ENCODE measurements at places on chromosomes 6 and 20. TPM values are rescaled to one million over a fixed set of nuclear protein-coding genes. Genes with fewer than 3 reads are reported as not detected.

RAET1G gene
- 1.6 TPM for total RNA-seq

COL9A3 gene
- 5.7 TPM for total RNA-seq

EDN1 gene
- 13.4 TPM for total RNA-seq

TRIM40 gene
- not detected for total RNA-seq

CD40 gene
- total RNA-seq: 14.9 TPM

NTSR1 gene
- not detected for total RNA-seq

DNA sequence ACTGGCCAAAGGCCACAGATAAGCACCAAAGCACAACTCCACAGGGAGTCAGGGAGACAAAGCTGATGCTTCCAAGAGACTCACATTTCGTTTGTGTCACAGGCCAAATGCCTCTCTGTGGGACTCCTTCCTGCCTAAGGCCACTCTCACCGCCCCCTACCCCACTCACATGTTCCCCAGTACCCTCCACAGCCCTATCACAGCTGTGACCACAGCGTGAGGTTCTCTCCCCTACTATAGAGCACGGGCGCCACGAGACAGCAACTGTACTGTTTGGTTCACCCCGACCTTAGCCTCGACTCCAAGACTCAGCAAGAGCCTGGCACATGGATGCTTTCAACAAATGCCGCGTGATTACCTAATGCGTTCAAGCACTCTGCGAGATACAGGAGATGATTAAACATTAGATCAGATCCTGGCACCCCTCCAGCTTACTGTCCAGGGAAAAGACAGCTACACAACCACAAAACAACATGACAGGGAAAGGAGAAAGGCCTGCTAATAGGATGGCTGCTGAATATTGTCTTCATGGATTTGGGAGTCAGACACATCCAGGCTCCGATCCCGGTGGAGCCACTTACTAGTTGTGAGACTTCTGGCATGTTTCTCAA is 105.5 kb downstream of the AGPAT4 start:
- DNase-seq: peak; percentile 54
- no peaks in the 10 kb centered on the region for H3K27me3 ChIP-seq
- no peaks in the 10 kb centered on the region for H3K36me3 ChIP-seq
- H3K27ac ChIP-seq: no peak overlapping the region
- H3K4me3 ChIP-seq: no peak overlapping the region

DNA sequence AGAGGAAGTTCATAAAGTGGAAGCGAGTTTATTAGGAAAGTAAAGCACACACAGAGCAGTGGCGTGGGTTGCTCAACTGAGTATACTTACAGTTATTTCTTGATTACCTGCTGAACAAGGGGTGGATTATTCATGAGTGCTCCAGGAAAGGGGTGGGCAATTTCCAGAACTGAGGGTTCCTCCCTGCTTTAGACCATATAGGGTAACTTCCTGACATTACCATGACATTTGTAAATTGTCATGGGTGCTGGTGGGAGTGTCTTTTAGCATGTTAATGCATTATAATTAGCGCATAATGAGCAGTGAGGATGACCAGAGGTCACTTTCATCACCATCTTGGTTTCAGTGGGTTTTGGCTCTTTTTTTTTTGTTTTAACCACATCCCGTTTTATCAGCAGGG is 29.8 kb downstream of the PDYN start:
- no peaks in the 10 kb centered on the region for H3K27me3 ChIP-seq
- peaks cover 12% of the 10 kb centered on the region for H3K4me1 ChIP-seq
- no peak overlapping the region for H3K4me3 ChIP-seq
- no peaks in the 10 kb centered on the region for H3K36me3 ChIP-seq
- no peak for DNase-seq

GRCh38 chr6:9984607-9985006 is 430.3 kb downstream of the TFAP2A start:
- no peak overlapping the region for H3K27ac ChIP-seq
- H3K27me3 ChIP-seq: no peaks in the 10 kb centered on the region
- H3K4me1 ChIP-seq: no peaks in the 10 kb centered on the region
- no peak overlapping the region for H3K4me3 ChIP-seq
- no peaks in the 10 kb centered on the region for H3K36me3 ChIP-seq

GRCh38 chr20:56575961-56576360 is 42.9 kb downstream of the FAM209B start:
- H3K4me3 ChIP-seq: no peak overlapping the region
- no peaks in the 10 kb centered on the region for H3K36me3 ChIP-seq
- H3K27me3 ChIP-seq: no peaks in the 10 kb centered on the region
- H3K4me1 ChIP-seq: no peaks in the 10 kb centered on the region
- H3K27ac ChIP-seq: no peak overlapping the region
- DNase-seq: no peak

DNA sequence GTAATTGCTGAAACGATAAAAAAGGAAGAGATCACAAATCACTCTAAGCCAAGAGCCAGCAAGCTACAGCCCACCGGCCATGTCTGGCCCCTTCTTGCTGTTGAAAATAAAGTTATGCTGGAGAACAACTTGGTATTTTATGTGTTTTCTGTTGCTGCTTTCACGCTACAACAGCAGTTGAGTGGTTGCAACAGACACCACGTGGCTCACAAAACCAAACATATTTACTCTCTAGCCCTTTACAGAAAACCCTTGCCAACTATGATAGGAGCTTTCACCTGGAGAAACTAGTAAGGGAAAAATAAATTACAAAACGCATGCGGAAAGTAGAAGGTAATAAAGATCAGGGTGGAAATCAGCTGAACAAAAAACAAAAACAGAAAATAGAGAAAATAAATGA is 41.1 kb upstream of the SLCO4A1 start:
- H3K27me3 ChIP-seq: no peaks in the 10 kb centered on the region
- no peak for DNase-seq
- H3K4me1 ChIP-seq: no peaks in the 10 kb centered on the region
- H3K27ac ChIP-seq: no peak overlapping the region

Data from right atrium auricular region (tissue), 2 donors.